ENCODE measurements at places on chromosomes 3 and 15.

- no peak for DNase-seq
Observed at GRCh38 chr3:195411836-195412235, 31.0 kb downstream of the ACAP2 start.

GRCh38 chr3:179608931-179609720 lies 4.5 kb downstream of the NDUFB5 start:
- DNase-seq: no peak

- peak; percentile 55 for DNase-seq
Observed at GRCh38 chr3:3069723-3070122, 40.5 kb downstream of the IL5RA start.

DNA sequence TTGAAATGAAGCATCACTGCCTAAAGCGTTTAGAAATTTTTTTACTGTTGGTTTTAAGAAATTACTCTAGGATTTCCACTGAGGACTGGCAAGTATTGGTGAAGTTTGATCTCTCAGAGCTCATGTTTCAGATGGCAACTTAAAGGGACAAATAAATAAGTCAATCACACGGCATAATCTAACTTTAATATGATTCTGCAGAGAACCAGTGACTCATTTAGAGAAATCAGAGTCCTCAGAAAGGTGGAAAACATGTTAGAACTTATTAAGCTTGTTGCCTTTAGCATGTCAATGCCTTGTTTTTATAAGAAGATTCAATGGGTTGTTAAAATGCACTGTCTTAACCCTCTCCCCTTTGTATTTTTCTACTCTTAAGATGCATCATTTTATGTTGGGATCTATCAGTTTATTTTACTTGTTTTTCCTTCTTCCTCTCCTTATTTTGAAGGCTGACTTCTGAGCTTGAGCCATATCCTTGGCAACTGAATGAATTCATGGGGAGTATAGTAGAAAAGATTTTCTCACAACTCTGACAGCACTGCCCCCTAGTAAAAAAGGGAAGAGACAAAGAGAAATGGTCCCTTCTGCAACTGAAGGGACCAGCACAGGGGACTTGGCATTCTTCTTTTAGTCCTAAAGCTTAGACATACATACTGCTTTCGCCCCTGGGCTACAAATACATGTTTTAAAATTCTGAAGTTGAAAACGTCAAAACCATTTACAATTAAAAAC lies 431.2 kb downstream of the LPP start:
- peak; percentile 48 for DNase-seq

GRCh38 chr3:73618461-73618860 lies 6.3 kb downstream of the PDZRN3 start:
- no peak for DNase-seq

- DNase-seq: no peak
Observed at GRCh38 chr15:32132859-32133258, 102.5 kb downstream of the CHRNA7 start.

GRCh38 chr15:40871749-40872617 lies 2.1 kb downstream of the RHOV start:
- peak; percentile 73 for DNase-seq

- no peak for DNase-seq
Observed at GRCh38 chr3:37988931-37989525, 1.6 kb upstream of the VILL start.

- no peak for DNase-seq
Observed at GRCh38 chr15:73907035-73907408, 19.2 kb upstream of the LOXL1 start.
